Stimulated activated CD4-positive, alpha-beta T cell treated with anti-CD3 and anti-CD28 coated beads, TNF-alpha, amount 100 ng/mL, for 4 hours (primary cell): ENCODE measurements at places on chromosomes 16 and 17.

DNA sequence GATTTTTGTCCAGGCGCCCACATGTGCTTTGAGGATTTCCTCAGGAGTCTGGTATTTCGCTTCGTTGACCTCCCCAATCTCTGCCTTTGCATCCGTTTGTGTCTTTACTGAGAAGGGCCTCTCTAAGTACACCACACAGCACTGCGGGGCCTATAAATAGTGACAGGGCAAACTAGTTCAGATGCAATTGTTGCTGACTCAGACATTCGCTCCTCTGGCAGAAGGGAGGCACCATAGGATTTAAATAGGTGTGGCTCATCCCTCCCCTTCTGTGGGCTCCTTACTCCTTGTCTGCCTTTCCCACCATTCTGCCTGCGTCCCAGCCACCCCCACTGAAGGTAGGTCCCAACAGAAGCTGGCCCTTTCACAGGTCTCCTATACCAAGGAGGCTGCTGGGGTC is 192.3 kb downstream of the SHISA9 start:
- no peak for DNase-seq

- DNase-seq: no peak
Observed at GRCh38 chr16:78574571-78574970, 475.1 kb downstream of the WWOX start.

- DNase-seq: no peak
Observed at GRCh38 chr16:1865902-1866690, 5.9 kb downstream of the MEIOB start.

- no peak for DNase-seq
Observed at GRCh38 chr17:52064791-52065211, 93.7 kb downstream of the CA10 start.

- DNase-seq: no peak
Observed at GRCh38 chr16:65867276-65867960, 499.1 kb upstream of the CDH5 start.

DNA sequence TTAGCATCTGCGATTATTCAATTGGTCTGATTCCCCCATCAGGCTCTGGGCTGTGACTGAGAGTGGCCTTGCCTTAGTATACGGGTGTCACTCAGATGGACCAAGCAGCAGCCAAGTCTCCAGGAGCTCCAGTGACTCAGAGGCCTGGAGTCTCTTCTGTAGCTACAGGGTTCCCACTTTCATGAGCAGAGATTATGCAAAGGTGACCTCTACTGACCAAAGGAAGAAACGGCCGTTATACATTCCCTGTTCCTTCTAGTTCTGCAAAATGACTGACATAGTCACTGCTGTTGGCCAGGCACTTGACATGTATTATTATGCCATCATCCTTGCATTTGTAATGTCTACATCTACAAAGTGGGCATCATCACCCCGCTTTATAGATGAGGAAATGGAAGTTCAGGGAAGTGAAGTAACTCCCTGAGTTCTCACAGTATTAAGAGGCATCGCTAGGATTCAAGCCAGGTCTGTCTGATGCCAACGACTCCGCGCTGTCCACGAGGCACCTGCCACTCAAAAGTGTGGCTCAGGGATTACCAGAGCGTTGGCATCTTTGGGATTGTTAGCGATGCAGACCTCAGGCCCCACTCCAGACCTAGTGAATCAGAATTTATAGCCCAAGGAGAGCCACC is 23.3 kb downstream of the SLC38A7 start:
- DNase-seq: no peak

DNA sequence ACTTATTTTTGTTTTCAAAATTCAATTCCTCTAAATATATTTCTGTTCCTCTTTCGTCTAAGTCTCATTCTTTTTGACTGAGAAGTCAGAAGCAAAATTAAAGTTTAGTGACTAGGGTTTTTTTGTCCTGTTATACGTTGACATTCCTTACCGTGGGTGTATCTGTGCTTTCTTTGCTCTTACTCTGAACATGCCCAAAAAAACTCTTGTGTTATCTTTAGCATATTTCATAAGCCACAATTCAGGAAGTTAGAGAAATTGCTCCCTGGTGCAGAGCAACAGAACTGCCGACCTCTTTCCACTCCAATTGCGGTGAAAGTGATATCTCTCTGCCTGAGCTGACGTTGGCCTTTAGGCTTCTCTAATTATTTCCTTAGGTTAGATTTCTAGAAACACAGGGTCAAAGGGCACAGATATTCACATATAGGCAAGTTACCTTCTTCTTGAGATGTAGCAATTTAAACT is 65.7 kb downstream of the CENPV start:
- no peak for DNase-seq

DNA sequence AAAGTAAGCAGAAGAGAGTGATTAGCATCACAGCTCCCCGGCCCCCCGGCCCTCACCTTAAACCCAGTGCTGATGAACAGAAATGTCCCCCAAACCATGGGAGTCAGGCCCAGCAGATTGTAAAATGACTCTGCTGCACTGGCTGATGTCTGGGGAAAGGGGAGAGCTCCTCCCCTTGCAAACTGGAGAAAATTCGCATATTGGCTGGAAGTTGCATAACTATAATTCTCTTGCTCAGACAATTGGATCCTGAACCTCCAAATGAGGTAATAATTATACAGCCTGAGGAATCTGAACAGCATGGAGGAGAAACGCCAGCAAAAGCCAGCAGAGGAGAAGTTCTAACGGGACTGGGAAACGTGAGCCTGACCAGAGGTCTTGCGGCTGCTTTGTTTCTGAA is 109.7 kb downstream of the C16orf95 start:
- no peak for DNase-seq

- DNase-seq: peak; percentile 69
Observed at GRCh38 chr17:50026837-50027171, 29.1 kb upstream of the ITGA3 start.

DNA sequence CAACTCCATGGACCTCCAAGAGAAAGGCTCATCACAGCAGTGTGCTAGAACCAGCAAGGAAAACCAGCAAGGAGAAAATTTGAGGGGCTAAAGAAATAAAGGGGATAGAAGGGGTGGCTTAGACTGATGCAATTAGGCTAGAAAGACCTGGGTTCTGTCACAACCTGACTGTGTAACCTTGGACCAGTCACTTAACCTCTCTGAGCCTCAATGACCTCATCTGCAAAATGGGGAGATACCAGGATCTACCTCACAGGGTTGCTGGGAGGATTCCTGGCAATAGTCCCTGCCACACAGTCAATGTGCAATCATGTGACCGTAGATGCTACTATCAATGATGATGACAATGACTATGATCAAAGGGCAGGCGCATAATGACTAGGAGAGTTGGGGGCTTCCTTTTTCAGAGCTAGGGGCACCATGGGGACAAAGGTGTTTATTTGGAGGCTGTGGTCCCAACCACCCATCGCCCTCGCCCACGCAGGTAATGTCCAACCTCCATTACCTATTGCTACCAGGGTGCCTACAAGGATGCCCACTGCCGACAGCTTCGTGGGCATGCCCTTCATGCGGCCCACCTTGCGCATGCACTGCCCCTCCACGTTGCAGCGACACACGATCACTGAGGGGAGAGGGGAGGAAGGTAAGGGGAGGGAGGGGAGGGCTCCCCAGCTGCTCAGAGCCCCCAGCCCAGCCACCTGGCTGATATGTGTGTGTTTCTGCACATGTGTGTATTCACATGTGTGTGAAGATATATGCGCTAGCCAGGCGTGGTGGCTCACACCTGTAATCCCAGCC is 9.7 kb downstream of the CDH16 start:
- no peak for DNase-seq

- peak; percentile 43 for DNase-seq
Observed at GRCh38 chr16:89917773-89918452, 749 bp upstream of the MC1R start.

DNA sequence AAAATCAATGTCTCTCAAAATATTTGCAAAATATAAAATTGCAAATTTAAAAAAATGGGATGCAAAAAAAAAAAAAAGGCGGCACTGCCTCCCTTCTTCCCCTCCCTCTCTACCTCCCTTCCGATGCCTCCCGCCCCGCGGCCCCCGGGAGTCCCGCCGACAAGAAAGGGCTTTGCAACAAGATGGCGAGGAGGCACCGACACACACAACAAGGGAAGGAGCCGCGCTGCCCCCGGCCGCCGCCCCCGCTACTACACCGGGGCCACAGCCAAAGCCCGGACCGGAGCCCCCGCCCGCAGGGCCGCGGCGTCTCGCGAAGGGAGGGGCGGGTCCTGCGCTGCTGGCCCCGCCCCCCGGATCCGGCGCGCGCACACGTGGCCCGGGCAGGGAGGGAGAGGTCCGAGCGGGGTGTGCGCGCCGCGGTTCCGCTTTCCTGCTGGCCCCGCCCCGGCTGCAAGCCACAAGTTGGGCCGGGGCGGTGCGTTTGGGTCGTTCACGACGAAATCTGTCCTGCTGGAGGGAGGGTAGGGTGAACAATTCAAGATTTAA is at the start of gene MNT:
MNT (minus strand) TSS at position 184 of the 549 bp plus-strand sequence. CDS start 348 bp downstream, outside the sequence.
- peak; percentile 84 for DNase-seq

DNA sequence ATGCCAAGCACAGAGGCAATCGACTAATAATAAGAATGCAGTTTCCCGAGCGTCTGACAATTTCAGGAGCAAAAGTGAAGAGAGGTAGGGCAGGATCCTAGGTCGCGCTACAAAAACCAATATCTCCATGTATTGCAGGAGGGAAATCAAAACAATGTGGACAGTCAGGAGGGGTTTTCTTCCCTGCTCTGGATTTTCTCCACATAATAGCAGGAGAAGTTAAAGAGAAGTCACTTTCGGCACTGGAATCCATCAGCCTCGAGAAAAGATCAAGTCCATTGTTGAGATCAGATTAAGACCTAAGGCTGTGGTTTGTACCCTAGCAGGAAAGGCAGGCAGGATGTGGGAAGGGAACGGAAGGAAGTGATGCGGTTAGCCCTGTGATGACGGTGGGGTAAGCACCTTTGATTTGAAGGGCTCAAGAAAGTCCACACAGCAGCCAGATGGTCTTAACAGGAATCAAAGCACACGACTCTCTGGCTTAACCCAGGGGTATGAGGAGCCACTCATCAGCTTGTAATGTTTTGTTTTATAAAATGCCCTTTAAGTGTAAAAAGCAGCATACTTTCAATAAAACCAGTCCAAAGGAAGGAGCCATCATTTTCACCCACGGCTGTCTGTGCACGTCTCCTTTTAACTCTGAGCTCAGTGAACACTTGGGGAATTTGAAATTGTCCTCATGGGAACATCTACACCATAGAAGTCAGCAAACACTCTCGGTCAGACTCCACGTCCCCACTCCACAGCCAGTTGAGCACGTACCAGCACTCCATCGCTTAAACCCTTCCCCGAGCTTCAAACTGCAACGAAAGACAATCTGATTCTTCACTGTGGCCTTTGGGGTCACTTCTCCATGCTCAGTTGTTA is 15.8 kb upstream of the AKTIP start:
- no peak for DNase-seq

DNA sequence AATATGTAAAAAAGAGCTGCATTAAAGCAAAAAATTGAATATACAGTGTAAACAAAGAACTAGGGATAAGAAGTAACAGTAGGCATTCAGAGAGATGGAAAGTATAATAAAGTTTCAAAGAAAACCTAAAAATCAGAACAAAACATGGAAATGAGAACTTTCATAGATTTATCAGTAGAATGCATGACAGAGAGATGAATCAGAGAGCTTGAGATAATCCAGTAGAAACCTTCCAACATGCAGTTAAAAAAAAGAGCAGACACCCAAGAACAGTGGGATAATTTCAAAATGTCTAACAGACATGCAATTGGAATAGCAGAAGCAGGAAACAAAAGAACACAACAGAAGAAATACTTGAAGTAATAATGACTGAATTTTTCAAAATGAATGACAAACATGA is 1384.2 kb downstream of the CDH11 start:
- DNase-seq: no peak

DNA sequence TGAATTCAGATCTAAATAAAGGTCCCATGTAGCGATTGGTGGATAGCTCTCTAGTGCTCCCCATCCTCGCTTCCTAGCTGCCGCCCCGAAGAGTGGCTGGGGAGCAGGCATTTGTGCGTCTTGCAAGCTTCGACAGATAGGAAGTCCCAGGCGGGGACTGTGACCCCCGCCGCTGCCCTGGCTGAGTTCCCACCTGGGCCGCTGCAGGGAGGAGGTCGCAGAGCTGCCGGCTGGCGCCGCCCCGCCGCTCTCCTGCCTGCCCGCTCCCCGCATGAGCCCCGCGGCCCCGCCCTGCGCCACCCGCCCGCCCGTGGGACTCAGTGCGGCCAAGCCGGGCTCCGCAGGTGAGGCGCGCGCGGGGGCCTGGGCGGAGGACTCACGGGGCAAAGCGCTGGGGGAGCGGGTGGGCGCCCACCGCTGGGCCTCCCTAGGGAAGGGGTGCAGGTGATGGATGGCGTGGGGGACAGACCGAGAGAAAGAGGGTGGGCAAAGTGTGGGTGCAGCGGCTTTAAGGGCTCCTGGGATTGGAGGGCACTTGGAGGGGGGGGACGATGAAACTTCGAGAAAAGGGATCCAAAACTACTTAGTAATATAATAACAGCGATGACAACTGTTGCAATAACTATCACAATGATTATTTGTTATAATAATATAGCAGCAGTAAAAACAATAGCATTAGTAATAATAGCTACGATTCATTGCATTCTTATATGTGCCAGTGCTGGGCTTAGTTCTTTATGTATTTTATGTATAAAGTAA is at the start of gene OTOA:
OTOA (plus strand) TSS at position 80 of the 759 bp plus-strand sequence. CDS start 14,547 bp downstream, outside the sequence.
- no peak for DNase-seq

DNA sequence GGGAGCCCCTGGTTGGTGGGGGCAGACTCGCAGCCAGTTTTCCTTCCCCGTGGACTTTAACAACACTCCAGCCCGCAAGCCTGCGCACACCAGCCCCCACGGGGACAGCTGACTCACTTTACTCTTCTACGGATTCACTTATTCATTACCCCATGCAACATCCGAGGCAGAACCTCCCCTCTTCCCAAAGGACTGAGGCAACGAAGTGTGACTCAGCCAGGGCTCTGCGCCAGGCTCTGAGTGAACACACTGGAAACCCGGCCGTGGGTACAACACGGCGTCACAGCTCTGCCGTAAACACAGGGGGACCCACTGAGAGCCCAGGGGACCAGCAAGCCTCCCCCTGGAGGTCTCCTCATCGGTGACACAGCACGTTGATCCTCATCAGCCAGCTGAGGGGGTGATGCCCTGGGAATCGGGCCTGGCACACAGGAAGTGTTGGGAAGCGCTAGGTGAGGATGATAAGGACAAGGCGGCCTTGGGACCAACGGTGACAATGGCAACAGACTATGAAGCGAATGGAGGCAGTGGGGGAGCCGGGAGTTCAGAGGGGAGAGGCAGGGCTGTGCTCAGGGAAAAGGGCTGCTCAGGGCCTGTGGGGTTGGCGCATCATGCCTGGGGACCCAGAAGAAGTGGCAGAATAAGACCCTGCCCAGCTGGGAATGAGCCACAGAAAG is 14.6 kb downstream of the COTL1 start:
- DNase-seq: no peak

DNA sequence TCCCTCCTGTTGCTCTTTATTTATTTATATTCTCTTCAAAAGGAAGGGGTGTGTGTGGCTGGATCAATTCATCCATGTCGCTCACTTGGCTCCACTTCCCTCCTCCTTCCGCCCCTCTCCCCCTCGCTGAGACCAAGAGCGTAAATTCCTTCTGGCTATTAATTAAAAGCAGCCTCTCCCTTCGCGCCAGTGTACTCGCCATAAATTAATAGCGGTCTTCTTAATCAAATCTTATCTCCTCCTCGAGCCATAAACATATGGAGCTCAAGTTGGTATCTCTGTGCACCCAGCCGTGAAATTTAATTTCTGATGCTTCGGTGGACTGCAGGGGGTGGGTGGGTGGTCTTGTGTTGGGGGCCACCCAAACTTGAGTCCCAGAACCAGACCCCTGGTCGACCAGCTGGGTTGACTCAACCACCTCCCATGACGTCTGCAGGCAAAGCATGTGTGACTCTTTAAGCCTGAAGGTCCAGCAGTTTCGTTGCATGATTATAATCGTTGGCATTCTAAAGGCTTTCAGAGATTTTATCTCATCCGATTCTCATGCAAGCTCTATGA is 57.9 kb downstream of the SDK2 start:
- DNase-seq: no peak
